ENCODE measurements at places on chromosomes 1 and 21.
A peak's percentile ranks its signal among the peaks of the same experiment; 100 is the strongest.

- DNase-seq, result no peak
Measured at GRCh38 chr1:81111818-81112217, 688.9 kb upstream of the ADGRL2 start.

DNA sequence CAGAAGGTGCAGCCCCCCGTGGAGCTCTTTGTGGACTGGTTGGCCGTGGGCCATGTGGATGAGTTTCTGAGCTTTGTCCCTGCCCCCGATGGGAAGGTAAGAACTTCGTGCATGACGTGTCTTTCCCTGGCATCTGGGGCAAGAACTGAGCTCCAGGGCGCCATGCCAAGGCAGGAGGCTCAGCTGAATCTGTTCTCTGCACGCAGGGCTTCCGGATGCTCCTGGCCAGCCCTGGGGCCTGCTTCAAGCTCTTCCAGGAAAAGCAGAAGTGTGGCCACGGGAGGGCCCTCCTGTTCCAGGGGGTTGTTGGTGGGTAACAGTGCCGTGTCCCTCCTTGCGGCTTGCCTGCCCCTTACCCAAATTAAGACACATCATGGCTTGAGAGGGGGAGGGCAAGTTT lies 27.7 kb downstream of the PADI3 start:
- DNase-seq, result no peak

GRCh38 chr1:219215477-219215876 lies 41.8 kb downstream of the LYPLAL1 start:
- DNase-seq, result no peak

DNA sequence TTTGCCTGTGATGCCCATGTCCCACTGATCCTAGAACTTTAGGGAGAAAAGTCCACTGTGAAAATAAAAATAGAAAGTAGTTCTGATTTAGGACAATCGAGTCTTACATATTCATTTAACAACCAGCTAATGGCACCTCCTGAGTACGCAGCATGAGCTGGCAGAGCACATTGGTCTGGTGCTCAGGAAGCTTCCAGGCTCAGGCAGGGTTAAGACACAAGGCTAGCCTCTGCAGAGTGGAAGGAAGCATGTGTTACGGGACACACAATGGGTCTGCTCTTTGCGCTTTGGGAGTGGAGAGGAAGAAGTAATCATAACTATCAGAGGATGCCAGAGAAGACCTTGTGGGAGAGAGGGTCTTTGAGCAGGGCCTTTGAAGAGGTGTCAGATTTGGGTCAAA lies 4.2 kb upstream of the KLHDC8A start:
- DNase-seq, result no peak

- DNase-seq, result no peak
Measured at GRCh38 chr1:55893155-55893554, 678.0 kb upstream of the USP24 start.

DNA sequence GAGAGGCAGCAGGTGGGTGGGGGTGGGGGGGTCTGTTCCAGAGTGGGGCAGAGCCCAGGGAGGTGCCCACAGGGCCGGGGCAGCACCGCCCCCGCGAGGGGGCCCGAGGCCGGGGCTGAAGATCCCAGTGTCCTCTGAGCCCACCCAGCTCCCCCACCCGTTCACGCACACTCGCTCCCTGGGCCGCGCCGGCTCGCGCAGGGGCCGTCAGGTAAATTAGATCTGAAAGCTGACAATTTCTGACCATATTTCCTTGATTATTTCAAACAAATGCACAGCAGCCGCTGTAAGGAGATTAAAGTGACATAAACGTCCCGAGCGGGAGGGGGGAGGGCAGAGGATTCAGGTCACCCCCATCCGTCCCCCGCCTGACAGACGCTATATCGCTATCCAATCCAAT lies 118.0 kb downstream of the CASZ1 start:
- DNase-seq, result no peak

GRCh38 chr1:203149188-203149840 lies 21.8 kb downstream of the ADORA1 start:
- no peak for DNase-seq

DNA sequence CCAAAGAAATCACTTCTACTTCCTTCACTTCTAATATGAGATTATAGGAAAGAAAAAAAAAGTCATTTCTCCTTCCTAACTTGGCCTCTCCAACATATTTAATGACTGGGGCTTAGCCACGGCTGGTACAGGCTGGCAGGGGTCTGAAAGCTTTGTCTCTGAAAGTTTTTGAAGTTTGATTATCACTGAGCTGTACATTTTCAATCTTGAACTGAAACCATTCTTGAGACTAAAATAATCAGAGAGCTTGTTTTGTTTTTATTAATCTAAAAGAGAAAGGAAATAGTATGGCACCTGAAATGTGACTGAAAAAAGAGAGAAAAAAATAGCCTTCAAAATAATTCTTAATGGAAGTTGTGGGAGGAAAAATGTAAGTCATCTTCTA lies 3.8 kb upstream of the KRTAP19-8 start:
- DNase-seq, result no peak

- no peak for DNase-seq
Measured at GRCh38 chr1:67209521-67209920, 43.3 kb downstream of the IL23R start.

DNA sequence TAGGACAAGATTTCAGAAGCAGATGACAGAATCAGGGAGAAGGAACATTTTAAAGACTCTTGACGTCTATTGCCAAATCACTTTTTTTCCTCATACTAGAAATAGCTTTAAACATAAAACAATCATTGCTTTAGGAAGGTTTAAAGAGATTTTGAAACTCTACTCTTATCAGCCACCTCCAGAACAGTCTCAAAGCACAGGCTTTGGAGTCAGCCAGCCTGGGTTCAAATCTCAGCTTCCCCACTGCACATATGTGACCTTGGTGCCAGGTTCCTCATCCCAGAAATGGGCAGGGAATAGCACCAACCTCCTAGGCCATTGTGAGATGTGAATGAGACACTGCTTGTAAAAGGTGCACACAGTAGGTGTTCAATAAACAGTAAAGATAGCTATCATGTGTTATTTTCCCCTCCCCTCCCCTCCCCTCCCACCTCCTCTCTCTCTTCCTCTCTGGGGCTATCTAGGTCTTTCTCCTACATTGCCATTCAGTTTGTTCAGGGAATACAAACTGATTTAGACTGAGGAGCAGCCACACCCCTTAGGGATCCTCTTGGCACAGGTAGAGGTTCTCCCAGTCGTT lies 20.6 kb downstream of the SPOCD1 start:
- DNase-seq, result no peak

DNA sequence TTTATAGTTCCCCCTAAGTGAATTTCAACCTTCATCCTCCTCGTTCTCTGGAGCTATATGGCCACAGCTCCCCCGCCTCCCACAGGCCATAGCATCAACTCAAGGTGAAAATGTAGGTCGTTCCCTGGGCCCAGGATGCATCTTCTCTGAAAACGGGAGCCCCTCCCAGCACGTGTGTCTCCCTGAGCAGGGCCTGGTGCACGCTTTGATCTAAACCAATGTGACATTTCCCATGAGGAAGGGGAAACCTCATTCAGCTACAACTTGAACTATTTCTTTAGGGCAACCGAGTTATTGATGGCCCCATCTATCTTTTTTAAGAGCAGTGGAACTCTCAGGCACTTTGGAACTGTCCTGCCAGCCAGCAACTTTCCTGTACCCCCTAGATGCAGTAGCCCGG lies 57.8 kb upstream of the BACE2 start:
- DNase-seq, result no peak

GRCh38 chr1:53684741-53685140 lies 54.2 kb downstream of the GLIS1 start:
- no peak for DNase-seq

DNA sequence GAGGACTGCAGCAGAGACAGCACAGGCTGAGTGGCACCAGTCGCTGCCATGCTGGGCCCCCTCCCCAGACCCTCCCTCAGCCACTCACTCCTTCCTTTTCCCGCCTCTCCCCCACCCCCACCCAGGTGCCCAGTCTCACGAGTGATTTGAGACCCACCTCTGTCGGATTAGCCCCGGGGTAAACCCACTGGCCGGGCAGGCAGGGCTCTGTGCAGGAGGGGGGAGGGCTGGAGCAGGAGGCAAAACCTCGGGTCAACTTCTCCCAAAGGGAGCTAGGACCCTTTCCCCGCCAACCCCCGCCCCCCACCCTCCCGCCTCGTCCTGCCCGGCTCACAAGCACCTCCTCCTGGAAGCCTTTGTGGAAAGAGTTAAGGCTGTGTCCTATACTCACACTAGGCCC lies 3.5 kb upstream of the MRPL24 start:
- DNase-seq, result no peak

DNA sequence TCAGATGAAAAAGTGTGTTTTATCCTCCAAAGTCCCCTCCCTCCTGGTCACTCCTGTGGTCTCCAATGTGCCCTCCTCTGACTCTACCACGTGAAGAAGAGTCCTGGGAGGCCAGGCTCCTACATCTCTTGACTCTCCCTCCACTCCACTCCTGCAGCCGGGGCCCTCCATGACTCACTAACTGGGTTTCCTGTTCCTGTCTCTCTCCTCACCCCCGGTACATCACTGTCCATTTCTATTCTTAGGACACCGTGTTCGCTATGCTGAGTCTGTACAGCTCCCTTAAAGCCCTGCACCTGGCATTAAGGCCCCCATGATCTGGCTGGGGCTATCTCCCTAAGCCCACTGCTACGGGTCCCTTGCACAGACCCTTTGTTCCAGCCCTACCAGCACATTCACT lies 93.4 kb downstream of the BCAR3 start:
- no peak for DNase-seq

DNA sequence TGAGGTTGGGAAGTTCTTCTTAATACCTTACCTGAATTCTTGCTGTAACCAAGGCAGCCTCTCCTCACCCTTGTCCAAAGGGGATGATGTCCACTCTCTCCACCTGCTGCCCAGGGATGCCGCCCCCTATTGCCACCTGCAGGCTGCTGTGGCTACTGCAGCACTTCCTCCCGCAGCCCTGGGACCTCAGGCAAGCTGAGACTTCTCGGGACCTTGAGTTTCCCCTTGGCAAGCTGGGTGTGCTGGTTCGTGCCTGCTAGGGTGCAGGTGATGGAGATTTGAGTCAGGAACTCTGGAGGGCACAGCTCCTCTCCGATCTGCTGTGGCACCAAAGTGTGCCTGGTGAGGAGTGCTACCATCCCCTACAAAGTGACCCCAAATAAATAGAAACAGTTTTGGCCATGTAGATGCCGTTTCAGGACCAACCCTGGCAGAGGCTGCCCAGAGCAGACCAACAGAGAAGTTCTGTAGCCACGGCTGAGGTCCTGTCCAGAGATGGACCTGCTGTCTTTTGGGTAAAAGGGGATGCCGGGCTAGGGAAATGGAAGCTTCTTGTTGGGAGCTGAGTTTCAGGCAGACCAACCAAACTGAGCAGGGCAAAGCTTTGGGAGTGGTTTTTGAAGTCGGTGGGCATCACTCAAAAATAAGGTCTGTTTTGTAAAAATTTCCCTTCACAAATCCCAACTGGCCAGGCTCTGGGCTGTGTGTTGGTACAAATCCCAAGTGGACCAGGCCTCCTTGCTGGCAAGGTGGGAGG lies 31.7 kb downstream of the RUNX3 start:
- no peak for DNase-seq

GRCh38 chr1:40794974-40795715 lies 11.6 kb downstream of the KCNQ4 start:
- no peak for DNase-seq

DNA sequence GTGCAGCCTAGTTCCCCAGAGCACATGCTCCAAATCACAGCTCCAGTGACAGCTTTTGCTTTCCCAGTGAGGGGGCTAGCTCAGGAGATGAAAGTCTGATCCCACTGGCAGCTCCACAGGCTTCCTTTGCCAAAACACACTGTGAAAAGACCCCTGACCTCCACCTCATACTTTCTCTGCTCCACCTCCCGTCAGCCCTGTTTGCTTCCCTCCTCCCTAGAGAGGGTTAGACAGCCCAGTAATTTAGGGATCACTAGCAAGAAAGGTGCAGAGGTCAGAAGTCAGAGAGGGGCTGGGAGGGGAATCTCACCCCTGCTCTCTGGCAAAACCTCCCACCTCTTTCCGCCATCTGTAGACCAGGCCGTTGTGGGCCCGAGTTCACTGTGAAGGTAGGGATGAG lies 62.8 kb downstream of the PLXNA2 start:
- no peak for DNase-seq

DNA sequence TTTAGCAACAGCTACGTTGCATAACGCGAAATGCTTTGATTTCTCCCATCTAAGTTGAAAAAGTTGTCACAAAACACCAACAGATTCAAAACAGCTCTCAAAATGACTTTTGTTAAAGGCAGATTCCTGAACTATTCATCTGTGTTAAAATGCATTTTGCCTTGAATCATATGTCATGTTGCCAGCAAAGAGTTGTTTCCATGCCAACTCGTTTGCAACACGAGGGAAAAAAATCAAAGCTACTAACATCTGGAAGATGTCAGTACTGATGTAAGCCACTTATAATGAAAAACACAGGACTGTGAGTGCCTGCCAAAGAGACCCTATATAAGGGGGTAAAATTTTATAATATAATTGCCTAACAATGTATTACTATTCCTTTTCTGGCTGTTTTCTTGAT lies 182.7 kb upstream of the PTBP2 start:
- DNase-seq, result no peak

- no peak for DNase-seq
Measured at GRCh38 chr1:8394456-8395321, 76.8 kb downstream of the SLC45A1 start.

- DNase-seq, result no peak
Measured at GRCh38 chr1:16721871-16722641, 18.3 kb upstream of the RNU1-4 start.

- peak; percentile 51 for DNase-seq
Measured at GRCh38 chr1:165543532-165544438, at the start of gene LRRC52. Gene LRRC52 (plus strand): TSS chr1:165544000. CDS start chr1:165544297, 297 bp downstream.

GRCh38 chr1:56799605-56800400 lies 19.4 kb downstream of the FYB2 start:
- DNase-seq, result no peak

DNA sequence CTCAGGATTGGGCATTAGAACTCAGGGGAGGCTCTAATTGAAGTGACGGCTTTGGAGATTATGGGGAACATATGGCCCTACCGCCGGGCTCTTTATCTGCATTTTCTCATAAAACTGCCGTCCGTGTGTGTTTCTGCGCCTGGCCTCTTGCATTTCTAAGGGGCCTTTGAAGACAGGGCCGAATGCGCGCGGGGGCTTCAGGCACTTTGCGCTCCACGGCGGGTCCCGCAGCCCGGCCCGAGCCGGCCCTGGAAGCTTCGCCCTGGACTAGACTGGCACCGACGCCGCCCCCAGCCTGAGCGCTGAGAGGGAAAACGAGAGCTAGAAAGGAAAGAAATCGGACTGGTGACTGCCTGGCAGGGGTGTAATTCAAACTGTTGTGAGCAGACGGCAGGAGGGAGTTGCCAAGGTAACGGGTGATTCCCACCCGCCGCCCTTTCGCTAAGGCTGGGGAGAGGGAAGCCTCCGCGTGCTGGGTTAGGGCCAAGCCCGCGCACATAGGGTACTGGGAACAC lies 120.7 kb downstream of the LMX1A start:
- no peak for DNase-seq

- no peak for DNase-seq
Measured at GRCh38 chr1:214419650-214420049, 131.8 kb downstream of the PTPN14 start.

- DNase-seq, result no peak
Measured at GRCh38 chr1:14184454-14184853, 414.0 kb upstream of the KAZN start.

DNA sequence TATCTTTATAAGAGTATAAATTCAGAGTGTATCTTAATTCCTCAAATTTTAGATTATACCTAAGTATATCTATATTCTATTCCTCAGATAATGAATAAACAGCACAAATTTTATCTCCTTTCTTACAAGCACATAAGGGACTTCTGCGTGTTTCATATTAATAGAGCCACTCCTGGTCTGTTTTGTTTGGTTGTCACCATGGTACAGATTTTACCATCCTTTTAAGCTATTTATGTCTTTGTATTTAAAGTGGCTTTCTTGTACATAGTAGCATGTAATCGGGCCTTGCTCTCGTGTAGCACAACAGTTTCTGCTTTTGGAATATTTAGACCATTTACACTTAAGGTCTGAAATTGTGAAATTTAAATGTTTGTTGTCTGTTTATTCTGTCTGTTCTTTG lies 52.6 kb upstream of the SLC35A3 start:
- no peak for DNase-seq

All from anterior cingulate cortex (tissue), 58 donors.